SK-MEL-5 (cell line): ENCODE measurements at places on chromosomes 4 and X.
A peak's percentile ranks its signal among the peaks of the same experiment; 100 is the strongest.

GRCh38 chr4:185282968-185283367 lies 73.6 kb downstream of the SNX25 start:
- DNase-seq = peak; percentile 68

GRCh38 chr4:61201961-61202637 lies 2.0 kb downstream of the ADGRL3 start:
- no peak for DNase-seq

GRCh38 chr4:37978248-37978924 lies 18.2 kb downstream of the PTTG2 start:
- DNase-seq = no peak

GRCh38 chrX:11757397-11757718 lies 679 bp upstream of the MSL3 start:
- DNase-seq = no peak

- DNase-seq = no peak
Observed at GRCh38 chr4:101019941-101020401, 327.4 kb downstream of the PPP3CA start.

DNA sequence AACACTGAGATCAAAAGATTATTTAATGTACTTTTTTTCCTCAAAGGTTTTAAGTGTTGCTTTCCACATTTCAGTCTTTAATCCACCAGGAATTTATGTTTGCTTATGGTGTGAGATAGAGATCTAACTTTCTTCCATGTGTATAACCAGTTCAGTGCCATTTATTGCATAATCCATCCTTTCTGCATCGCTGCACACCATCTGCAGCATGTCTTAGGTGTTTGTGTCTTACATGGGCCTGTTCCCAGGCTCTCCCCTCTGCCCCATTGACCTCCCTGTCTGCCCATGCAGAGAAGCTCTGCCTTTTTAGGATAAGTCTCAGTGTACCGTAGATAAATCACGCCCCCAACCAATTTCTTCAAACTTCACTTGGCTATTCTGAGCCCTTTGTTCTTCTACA lies 30.3 kb downstream of the NSDHL start:
- DNase-seq = no peak

GRCh38 chr4:2786794-2787229 lies 6.1 kb upstream of the SH3BP2 start:
- no peak for DNase-seq

DNA sequence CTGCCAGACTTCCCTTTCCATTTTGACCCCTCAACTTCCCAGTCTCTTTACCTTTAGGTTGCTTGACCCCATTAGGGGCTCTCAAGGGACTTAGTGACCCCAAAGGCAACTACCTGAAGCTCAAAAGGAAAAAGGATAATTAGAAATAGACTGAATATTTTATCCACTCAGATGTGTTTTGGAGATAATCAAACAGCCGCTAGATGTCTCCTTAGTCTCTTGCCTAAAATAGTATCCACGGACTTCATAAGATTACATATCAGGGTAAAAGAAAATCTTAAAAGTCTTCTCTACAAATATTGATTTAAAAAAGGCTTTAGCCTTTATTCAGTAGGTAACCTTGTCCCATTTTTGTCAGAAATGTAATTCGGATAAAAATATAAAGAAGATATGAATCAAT lies 21.0 kb upstream of the RHOXF2 start:
- DNase-seq = peak; percentile 21

DNA sequence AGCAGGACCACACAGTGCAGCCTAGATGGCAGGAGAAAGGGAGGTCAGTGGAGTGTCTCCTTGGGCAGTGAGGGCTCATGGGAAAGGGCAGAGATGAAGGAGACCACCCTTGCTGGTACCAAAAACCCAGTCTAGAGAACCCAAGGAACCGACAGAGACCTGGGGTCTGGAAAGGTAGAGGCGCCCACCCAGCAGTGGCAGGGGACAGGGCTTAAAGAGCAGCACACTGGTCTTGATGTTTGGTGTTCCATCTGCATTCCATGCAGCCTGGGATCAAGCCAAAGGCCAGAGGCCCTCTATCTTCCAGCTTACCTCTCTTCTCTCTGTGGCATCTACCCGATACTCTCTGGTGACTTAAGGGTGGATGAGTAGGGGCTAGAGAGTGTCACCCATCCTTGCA lies 127.5 kb downstream of the PJA1 start:
- DNase-seq = no peak
